ENCODE measurements at places on chromosomes 11 and 22.

DNA sequence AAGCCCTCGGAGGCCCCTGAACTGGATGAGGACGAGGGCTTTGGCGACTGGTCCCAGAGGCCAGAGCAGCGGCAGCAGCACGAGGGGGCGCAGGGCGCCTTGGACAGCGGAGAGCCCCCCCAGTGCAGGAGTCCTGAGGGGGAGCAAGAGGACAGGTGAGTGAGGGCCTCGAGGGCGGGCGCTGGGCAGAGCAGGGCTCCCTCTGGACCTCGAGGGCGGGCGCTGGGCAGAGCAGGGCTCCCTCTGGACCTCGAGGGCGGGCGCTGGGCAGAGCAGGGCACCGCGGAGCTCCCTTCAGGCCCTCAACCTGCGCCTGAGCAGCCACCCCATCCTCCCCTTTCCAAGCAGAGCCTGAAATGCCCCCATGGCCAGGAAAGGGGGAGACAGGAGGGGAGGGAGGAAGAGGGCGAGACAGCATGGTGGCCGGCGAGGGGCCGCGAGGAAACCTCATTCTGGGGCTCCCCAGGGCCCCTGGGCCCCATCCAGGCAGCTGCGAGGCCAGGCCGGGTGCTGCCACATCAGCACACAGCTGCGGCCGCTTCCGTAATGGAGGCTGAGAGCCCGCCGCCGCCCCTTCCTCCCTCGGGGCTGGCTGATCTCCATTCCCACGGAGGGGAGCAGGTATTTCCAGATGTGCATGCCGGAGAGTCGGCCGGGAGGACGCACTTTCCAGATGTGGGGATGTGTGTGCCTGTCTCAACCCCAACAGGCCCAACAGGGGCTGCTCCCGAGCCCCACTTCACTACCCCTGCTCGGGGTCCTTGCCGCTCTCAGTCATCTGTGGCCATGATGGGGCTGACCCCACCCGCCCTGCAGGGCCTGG lies 10.0 kb downstream of the PRR33 start:
- no peak for DNase-seq

DNA sequence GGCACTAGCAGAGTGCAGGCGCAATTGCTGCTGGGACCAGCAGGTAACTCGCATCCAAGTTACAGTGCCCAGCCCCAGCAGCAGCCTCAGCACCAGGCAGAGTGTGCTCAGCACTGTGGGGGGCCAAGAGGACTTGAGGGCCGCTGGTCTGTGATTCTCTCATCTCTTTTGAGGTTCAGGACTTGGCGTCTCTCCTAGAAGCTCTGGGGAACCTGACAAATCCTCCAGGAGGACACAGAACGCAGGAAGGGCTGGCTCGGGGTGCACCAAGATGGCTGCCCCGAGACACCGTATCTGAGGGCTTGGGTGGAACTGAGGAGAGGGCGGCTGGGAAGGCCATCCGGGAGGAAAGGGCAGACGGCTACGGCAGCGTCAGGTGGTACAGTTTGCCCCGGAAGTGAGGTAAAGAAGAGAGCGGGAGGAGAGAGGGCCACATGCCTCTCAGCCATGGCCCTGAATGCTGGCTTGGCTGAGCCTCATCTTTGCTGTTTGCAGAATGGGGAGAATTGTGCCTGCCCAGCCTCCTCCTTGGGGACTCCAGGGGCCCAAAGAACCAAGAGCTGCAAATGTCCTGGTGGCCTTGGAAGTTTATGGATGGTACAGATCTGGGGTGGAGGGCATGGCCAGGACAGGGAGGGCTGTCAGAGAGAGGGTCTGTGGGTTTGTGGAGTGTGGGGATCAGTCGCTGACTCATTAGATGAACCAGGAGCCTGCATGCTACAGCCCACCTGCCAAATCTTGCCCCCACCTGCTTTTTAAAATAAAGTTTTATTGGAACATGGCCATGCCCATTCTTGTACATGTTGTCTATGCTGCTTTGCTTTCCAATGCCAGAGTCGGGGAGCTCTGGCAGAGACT lies 78.0 kb downstream of the MYEOV start:
- no peak for DNase-seq

DNA sequence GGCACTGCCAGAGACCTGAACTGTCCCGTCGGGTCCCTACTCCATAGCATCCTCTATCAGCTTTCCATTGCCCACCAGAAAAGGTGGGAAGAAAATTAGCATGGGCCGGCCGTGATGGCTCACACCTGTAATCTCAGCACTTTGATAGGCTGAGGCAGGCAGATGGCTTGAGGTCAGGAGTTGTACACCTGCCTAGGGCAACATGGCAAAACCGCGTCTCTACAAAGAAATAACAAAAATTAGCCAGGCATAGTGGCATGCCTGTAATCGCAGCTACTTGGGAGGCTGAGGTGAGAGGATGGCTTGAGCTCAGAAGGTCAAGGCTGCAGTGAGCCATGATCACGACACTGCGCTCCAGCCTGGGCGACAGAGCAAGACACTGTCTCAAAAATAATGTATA lies 3.5 kb downstream of the SLC25A18 start:
- no peak for DNase-seq

DNA sequence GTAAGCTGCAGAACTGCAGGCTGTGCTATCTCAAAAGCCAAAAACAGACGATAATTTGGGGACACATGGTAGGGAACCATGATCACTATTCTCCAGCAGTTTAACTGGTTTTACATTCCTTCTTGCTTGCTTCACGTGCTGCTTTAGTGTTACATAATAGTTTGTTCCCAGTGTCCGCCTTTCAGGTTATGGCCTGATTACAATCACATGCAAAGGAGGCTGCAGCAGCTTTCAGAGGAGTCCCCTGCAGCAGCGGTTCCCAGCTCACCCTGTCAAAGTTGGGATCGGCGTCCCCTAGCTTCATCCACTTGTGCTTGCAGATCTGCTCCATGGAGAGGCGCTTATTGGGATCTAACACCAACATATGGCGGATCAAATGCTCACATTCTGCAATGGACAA lies 39.2 kb upstream of the APOA1 start:
- no peak for DNase-seq

DNA sequence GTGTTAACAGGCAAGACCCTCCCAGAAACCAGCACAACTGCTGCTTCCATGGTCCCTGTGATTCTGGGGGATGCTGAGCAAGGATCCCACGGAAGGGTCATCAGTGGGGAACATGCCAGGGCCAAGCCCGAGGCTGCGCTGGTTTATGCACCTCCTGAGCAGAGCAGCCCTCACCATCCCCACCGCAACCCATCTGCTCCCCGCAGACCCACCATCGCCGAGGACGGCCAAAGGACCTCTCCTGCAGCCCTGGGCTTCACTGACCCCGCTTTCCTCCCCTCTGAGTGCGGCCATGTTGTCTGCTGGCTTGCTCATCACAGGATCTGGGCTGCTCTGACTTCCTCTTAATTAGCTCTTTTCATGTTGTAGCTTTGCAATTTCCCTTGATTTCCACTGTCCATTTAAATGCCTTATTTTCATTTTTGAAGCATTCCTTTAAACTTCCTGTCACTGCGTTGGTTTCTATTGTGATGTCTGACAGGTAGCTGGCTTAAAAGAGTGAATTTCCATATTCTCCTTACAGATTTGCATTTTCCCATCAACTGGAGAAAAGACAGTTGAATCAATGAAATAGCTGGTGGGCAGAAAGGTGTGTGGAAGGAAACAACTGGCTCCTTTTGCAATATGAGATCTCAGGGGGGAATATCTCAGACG lies 14.9 kb downstream of the TP53AIP1 start:
- DNase-seq: no peak

DNA sequence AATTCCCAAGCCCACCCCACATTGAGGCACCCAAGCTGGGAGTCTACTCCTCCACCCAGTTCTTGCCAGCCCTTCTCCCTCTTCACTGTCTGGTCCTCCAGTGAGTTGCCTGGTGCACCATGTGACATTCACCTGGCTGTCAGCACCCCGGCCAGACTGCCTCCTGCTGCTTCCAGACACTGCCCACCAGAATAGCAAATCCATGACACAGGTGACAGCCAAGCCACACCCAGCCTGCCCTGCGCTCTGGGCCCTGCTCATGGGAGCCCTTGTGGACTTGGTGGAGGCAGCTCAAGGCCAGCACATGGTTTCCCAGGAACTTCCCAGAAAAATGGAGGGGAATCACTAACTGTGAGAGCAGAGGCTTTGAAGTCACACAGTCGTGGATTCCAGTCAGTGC lies 96.3 kb upstream of the CSNK2A3 start:
- no peak for DNase-seq

DNA sequence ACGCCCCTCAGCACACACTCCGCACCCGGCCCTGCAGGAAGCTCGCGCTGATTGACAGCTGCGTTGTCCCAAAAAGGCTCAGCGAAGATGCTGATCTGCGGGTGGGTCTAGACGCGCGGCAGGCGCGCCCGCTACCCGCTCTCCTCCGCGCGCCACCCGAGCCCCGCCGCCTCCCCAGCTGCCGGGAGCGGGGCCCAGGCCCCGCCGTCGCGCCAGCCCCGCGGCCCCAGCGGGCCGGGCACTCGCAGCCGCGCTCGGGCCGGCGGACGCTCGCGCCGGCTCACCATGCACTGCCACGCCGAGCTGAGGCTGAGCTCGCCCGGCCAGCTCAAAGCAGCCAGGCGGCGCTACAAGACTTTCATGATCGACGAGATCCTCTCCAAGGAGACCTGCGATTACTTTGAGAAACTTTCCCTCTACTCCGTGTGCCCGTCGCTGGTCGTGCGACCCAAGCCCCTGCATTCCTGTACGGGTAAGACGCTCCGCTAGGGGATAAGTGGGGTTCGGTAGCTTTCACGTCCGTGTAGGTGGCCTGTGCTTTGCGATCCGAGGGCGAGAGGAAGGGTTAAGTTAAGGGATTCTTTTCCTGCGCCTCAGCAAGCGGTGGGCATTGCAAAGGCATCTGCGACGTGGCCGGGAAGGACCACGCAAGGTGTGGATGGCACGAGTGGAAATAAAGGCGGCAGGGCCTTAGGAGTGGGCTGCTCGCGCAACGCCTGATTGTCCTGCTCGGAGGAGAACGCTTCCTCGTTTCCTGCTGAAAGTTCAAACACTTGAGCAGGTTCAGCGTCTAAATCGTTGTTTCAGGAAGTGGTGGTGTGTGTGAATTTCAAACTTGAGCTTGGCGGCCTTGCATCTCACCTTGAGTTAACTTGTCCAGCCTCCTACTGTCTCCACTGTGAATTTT lies at the start of gene BARX2:
Gene BARX2, plus strand, starts transcription at position 98 of the 907 bp plus-strand sequence. Its CDS starts 188 bp downstream, at position 286.
- DNase-seq: peak; percentile 50

GRCh38 chr11:77118086-77118485 lies 10.0 kb upstream of the MYO7A start:
- no peak for DNase-seq

DNA sequence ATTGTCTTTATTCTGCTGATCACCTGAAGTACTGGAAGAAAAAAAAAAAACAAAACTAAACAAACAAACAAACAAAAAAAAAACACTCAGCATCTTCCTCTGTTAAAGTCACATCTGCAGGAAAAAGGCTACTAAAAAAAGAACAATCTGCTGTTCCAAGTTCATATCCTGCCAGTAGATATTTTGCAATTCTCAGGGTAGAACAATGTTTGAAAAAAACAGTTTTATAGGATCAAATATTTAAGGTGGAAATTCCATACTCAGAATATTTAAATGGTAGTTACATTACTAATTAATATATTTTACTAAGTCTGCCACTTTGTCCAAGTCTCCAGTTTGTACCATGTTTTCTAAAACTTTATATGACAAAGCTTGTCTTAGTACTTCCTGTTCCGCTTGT lies 175.2 kb downstream of the SBF2 start:
- no peak for DNase-seq

- peak; percentile 10 for DNase-seq
Measured at GRCh38 chr11:36684840-36685801, 87.1 kb upstream of the RAG2 start.

- peak; percentile 86 for DNase-seq
Measured at GRCh38 chr11:32386770-32387377, 48.5 kb downstream of the WT1 start.

- no peak for DNase-seq
Measured at GRCh38 chr11:92489826-92490399, 265.3 kb downstream of the FAT3 start.

DNA sequence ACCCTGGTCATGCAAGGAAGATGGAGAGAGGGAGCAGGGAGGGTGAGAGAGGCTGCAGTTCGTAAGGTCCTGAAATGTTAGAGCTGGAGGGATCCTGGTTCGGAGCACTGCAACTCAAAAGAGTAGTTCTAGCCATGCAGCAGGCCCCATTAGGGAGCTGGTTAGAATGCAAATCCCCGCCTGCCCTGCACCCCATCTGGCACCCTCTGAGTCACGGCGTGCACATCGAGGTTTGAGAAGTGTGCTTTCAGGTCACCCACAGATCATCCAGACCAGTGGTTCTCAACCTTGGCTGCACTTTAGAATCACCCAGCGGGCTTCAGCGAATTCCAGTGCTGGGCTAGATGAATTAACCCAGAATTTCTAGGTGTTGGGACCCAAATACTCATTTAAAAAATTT lies 48.2 kb downstream of the ST3GAL4 start:
- no peak for DNase-seq
